Tongue (tissue), 3 donors: ENCODE measurements at places on chromosomes 16 and 17.

DNA sequence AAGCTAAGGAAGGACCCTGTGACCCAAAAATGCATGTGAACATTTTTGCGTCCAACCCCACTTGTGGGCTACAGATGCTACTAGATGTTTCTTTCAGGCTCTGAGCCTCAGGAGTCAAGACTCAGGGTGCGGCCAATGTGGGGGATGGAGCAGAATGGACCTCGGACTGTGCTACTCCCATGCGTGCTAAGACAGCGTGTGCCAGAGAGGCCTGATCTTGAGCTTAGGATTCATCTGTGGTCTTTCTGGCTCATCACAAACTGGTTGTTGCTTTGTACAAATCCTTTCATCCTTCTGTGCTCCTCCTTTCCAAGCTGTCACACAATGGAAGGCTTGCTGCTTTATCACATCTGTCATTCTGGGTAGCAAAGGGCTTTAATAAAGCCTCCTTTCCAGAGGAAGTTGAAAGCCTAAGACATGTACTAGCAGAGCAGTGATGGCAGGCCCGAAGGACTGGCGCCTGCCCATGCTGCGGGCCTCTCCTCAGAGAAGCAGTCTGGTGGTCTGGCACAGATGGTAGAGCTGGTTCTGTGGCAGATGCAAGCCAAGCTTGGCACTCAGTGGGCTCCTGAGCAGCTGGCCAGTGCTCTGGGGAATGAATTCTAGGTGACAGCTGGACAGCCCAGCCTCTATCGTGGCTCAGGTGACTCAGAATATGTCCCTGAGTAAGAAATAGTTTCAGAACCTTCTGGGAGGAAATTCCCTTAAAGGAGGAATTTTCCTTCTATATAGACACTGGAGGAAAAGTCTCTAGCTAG, 27.8 kb downstream of the COG4 start:
- DNase-seq: no peak

DNA sequence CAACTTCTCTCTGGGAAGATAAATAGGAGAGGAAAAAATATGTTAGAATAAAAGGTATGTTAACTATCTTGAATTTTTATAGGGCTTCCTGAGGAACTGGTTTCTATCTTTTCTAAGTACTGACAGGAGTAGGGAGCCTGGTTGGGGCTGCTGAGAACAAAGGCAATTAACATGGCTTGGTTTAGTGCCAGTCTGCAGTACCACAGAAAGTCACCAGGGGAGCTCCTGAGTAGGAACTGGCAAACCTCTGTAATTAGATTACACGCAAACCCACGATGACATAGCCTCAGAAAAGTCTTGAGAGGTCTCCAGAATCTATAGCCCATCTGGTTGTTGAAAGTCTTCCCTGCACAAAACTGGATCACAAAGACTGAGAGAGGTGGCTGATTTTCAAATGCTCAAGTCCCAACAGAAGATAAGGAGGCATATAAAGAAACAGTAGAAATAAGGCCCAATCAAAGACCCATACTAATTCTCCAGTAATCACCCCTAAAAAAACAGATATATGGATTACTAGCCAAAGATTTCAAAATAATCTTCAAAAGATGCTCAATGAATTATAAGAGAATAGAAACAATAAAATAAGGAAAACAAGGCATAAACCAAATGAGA, 11.7 kb upstream of the CNTNAP4 start:
- DNase-seq: no peak

DNA sequence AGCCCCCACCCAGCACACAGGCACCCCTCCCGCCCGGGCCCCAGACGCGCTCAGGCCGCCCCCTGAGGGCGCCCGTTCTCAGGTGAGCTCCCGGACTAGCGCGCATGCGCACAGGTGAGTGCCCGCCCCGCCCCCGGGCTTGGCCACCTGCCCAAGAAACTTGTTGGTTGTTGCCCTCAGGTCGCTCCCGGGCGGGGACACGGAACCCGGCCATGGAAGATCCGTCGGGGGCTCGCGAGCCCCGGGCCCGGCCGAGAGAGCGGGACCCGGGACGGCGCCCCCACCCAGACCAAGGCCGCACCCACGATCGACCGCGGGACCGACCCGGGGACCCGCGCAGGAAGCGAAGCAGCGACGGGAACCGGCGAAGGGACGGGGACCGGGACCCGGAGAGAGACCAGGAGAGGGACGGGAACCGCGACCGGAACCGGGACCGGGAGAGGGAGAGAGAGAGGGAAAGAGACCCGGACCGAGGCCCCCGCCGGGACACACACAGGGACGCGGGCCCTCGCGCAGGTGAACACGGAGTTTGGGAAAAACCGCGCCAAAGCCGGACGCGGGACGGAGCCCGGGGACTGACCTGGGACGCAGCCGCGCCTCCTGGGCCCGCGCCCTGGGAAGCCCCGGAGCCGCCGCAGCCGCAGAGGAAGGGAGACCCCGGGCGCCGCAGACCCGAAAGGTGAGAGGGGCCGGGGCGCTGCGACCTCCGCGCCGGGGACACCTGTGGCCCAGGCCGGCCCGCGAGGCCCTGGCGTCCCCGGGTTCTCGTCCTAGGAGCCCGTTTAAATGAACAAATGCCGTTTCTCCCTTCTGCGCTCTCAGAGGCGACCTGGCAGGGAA, at the start of gene MARVELD3:
Gene MARVELD3, plus strand, starts transcription at position 167 of the 840 bp plus-strand sequence. Its CDS starts 46 bp downstream, at position 213.
- DNase-seq: peak; percentile 42

- no peak for DNase-seq
Measured at GRCh38 chr17:48100160-48100559, 1.1 kb downstream of the CBX1 start.

DNA sequence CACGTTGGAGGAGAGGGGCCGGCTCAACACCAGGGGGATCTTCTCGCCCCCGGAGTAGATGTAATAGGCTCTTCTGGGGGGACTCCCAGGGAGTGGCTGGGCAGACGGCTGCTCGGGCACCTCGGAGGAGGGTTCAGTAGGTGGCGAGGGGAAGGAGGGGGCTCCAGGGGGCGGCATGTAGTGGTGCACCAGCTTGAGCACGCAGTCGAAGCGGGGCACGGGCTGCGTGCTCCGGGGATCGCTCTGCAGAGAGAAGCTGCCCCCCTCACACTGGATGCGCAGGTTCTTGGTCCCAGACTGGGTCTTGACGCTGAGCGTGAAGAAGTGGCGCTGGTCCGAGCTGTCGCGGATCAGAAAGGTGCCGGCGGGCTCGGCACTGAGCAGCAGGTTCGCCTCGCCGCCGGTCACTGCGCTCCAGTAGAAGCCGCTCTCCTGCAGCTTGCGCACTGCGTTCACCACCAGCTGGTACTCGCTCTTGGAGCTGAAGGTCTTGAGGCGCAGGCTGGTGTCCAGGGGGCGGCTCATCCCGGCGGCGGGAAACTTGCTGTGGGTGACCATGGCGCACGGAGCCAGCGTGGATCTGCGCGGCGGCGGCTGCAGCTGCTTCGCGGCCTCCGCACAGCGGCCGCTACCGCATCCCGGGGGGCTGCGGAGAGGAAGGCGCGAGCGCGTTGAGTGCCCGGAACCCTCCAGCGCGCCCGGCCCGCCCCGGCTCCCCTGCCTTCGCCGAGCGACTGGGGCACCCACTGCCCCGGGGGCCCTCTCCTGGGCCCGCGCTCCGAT, 1.1 kb downstream of the SOCS3 start:
- DNase-seq: peak; percentile 67

GRCh38 chr17:43658900-43659299, 2.8 kb downstream of the MEOX1 start:
- DNase-seq: peak; percentile 45

GRCh38 chr17:47862621-47863440, 11.9 kb upstream of the SP6 start:
- DNase-seq: no peak
